Stimulated activated CD8-positive, alpha-beta memory T cell treated with anti-CD3 and anti-CD28 coated beads, Interleukin-7, amount 100 ng/mL, for 4 hours (primary cell): ENCODE measurements at places on chromosomes 6 and 20.
A peak's percentile ranks its signal among the peaks of the same experiment; 100 is the strongest.

GRCh38 chr6:16355699-16356446 lies 117.5 kb downstream of the GMPR start:
- DNase-seq: no peak

DNA sequence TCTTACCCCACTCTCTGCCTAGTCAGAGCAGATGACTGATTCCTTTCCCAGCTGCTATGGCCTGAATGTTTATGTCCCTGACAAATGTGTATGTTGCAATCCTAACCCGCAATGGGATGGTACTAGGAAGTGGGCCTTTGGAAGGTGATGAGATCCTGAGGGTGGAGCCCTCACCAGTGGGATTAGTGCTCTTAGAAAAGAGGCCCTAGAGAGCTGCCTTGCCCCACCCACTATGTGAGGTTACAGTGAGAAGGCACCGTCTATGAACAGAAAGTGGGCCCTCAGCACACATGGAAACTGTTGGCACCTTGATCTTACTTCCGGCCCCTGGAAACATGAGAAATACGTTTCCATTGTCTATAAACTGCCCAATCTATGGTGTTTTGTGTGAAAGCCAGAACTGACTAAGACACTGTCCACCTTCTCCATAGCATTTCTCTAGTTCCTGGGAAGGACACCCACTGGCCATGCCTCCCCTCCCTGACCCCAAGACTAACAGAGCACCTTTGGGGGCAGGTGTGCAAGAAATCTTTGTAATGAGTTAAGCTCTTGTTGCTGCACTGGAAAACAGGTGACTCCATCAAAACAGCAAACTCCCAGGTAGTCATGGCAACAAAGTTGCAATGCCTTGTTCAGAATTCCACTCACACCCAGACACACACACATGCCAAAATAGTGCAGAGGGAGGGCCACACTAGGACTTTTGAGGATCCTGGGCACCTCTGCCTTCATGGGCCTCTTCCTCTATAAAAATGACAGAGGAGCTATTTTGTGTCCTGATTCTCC lies 16.2 kb downstream of the GABRR2 start:
- DNase-seq: peak; percentile 17

DNA sequence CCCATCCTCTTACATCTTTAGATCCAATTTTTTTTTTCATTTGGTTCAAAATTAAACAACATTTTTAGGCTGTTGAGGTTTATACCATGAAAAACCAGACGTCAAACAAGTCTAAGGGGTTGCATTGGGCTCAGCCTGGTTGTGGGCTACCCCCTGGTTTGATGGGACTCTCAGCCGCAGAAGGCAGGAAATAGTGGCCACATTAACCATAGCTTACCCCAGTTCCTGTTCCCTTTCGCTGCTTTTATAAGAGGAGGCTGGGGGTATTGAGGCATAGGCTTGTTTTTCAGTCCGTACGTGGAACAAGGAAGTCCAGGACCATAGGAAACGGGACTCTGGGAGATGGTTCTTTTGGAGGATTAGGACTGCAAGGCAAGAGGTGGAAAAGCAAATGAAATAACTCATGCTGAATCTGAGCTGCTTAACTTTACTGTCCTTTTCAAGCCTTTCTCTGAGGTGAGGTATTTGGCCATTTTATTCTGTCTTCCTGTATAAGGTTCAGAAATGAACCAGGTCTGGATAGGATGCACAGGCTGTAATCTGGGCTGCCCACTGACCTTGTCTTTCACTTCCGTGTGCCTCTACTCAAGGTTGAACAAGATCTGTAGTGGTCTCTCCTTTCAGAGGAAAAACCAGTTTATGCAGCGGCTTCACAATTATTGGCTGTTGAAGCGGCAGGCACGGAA lies 7.7 kb downstream of the BRPF3 start:
- DNase-seq: peak; percentile 41

- no peak for DNase-seq
Observed at GRCh38 chr20:14826543-14827313, 489.3 kb upstream of the FLRT3 start.

DNA sequence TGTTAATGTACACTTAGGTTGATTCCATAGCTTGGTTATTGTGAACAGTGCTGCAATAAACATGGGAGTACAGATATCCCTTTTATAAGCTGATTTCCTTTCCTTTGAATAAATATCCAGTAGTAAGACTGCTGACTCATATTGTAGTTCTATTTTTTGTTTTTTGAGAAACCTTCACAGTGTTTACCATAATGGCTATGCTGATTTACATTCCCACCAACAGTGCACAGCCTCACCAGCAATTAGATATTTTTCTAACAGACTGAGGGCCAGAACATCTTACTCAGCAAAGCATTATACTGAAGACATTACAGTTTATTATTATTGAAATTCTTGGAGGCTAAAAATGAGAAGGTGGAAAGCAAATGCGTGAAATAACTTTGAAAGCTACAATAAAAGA lies 187.3 kb upstream of the HEY2 start:
- no peak for DNase-seq

GRCh38 chr6:11298651-11299420 lies 66.4 kb upstream of the NEDD9 start:
- DNase-seq: no peak

- no peak for DNase-seq
Observed at GRCh38 chr6:170202416-170203135, 88.3 kb downstream of the DLL1 start.

GRCh38 chr6:40997234-40997957 lies 41.6 kb downstream of the UNC5CL start:
- DNase-seq: no peak

- no peak for DNase-seq
Observed at GRCh38 chr6:126040826-126041225, 54.5 kb downstream of the TRMT11 start.

DNA sequence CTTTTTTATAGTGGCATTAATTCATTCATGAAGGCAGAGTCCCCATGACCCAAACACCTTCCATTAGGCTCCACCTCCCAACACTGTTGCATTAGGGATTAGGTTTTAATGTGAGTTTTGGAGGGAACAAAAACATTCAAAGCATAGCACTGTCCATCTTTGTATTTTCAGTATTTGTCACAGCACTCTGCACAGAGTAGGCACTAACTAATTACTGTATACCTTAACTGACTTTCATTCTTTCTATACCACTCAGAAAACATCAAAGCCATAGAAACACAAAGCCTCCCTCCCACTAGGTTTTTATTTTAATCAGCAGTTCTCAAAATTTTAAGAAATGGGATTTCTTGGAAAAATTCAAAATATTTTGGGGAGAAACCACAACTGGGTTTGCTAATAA lies 21.8 kb upstream of the AHI1 start:
- DNase-seq: no peak

DNA sequence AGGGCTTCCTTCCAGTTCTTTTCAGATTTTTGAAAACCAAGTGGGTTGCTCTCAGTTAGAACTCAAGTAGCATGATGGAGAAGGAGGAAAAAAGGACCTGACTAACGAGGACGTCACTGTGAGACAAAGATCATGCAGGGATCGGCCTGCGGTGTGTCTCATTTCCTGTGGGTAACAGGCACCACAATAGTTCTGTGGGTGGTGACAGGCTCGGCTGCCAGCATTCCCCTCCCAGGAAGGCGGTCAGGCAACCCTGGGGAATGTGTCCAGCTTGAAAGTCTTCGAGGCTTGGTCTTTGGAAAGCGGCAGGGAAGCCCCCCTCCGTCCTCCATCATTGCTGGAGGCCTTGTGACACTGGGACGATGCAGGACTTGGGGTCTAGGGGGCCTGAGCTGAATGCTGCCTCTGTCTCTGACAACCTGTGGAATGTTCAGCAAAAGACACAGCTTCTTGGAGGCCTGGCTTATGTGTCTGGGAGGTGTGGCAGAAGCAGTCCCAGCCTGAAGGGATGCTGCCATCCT lies 121.0 kb downstream of the BCAS1 start:
- peak; percentile 74 for DNase-seq

GRCh38 chr20:4713401-4713800 lies 8.3 kb upstream of the PRND start:
- no peak for DNase-seq

DNA sequence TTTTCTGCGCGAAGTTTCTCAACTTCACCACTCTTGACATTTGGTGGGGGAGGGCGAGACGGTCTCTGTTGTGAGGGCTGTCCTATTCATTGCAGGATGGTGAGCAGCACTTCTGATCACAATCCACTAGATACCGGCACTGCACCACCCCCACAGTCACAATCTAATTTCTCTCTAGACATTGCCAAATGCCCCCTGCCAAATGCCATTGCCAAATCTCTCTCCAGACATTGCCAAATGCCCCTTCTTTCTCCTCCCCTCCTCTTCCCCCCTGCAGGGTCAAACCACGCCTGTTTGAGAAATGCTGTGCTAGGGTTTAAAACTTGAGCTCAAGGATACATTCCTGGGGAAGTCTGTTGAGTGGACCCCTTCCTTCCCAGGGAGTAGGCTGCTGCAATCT lies 603.5 kb upstream of the CDH4 start:
- no peak for DNase-seq

DNA sequence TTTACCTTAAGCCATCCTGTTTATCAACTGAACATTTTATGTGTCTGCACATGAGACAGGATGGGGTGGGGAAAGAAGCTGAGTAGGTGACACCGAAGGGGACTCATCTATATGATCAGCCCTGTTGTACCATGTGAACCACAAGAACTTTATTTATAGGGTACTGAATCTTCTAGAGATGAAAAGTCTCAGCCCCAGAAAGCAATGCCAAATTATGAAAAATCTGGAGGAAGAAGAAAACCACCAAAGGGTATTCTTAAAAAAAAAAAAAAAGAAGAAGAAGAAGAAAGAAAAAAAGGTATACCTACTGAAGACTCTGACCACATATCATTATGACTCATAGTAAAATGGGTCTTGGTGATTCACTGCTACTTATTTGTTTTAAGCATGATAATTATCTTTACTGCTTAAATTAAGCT lies 39.8 kb upstream of the HBS1L start:
- no peak for DNase-seq

GRCh38 chr20:60170116-60170515 lies 211.9 kb downstream of the CDH26 start:
- DNase-seq: no peak

DNA sequence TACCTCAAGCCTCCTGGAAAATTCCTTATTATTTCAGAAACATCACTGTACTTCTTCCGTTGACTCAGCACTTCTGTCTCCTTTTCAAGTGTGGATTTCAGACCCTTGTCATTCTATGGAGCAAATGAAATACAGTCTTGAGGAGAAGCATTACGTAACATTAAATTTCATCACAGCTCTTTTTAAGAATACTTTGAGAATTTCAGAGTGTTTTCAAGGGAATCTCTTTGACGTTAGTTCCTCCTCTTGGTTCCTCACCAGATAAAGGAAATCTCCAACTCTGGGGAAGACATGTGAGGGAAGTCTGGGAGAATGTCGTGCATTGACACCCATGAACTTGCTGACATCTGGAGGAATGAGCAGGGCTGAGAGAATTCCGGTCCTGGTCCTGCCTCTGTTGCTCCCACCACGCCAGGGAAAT lies 32.3 kb downstream of the UST start:
- no peak for DNase-seq

- no peak for DNase-seq
Observed at GRCh38 chr6:90496258-90497016, 90.4 kb downstream of the MAP3K7 start.

GRCh38 chr20:58075586-58076345 lies 152.7 kb downstream of the ANKRD60 start:
- no peak for DNase-seq

GRCh38 chr20:59977086-59977485 lies 18.9 kb downstream of the CDH26 start:
- DNase-seq: no peak

DNA sequence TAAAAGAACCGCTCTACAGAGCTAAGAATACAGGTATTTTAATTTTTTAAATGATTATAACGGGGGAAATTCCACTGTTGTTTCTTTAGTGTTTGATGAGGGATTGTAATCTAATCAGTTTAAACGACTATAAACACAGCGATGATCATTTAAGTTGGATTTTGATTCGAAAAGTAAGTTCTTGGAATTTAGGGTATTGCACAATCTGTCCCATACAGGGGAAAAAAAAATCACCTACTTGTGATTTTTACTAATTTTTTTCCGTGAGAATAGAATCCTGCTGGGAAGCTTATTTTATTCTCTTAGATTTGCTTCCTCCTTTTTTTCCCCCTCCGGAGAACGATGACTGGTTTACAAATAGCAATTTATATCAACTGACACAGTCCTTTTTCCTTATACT lies 108.0 kb downstream of the LAMA2 start:
- no peak for DNase-seq

DNA sequence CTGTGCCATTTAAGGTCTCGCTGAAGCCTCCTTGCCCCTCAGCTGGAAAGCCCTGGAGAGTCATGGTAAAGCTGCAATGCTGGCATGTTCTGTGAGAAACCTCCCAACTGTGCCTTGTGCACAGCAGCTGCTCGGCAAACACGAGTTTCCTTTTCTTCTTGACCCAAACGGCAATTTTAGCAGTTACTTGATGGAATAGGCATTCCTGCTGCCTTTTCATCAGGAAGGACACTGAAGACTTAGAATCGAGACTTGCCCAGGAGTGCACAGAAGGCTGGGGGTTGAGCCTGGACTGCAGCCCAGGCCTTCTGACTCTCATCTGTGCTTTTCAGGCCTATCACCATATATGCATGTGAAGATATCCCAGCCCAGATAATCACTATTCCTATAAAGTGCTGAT lies 28.7 kb upstream of the CLDN20 start:
- no peak for DNase-seq

DNA sequence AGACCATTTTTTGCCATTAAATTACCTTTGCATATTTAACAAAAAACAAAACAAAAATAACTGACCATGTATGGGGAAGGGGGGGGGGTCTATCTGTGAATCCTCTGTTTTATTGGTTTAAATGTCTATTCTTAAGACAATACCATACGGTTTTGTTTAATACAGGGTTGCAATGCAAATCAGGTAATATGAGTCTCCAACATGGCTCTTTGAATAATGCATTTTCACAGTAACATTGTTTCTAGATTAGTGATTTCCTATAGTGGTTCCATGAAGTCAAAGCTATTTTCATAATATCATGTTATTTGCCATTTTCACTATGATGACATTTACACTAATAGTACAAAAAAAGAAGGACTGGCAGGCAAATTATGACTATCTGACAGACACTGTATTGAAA lies 64.7 kb upstream of the LYRM2 start:
- no peak for DNase-seq

DNA sequence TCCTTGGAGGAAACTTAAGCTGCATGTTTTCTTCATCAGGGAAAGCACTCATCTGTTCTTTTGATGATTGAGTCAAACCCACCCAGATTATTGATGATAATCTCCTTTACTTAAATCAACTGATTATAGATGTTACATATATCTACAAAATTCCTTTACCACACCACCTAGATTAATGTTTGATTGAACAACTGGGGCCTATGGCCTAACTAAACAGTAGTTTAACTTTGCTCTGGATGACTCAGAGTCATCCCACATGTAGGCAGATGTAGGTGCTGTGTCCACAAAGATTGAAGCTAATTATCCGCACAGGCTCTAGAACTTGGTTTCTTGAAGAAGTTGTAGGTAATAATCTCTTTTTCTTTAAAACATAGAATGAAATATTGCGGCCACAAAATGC lies 42.2 kb downstream of the PKIB start:
- no peak for DNase-seq

DNA sequence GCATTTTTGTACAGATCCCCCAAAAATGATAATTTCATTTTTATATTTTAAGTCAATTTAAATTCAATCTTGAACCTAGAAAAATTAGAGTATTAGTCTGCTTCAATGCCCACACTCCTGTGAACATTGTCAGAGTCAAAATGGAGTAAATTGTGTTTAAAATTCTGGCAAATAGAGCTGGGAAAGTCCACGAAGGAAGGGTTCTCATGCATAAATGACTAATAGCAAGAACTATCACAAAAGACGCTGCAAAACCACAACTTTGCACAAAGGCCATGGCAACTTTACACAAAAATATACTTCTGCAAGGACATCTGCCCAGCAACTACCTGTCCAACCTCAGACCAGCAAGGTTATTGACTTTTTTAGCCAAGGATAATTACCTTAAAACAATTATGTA lies 203.2 kb upstream of the SMLR1 start:
- no peak for DNase-seq
